Peyer's patch (tissue), 4 donors: ENCODE measurements at places on chromosomes 1 and 21.

GRCh38 chr1:100778748-100779147 lies 59.2 kb downstream of the VCAM1 start:
- no peak for DNase-seq

- DNase-seq, result no peak
These were observed 19.5 kb upstream of the SUCO start for GRCh38 chr1:172513479-172513878.

DNA sequence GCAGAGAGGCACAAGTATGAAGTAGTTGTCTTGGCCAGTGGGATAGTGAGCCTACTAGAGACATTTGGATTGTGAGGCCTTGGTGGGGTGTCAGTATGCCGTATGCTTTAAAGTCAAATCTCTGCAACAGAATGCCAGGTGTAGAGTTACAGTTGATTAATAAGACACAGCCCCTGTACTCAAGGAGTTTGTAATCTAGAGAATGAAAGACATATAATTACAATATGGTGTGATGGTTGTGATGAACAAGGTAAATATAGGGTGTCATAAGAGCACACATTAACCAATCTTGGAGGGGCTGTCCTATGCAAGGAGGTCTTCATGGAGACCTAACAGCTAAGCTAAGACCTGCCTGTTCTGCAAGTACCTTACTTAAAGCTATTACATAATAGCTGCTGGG lies 113.1 kb downstream of the ATF6 start:
- DNase-seq, result no peak

- DNase-seq, result no peak
These were observed 10.0 kb downstream of the RNF187 start for GRCh38 chr1:228497206-228497605.

GRCh38 chr1:166947398-166948043 lies 27.8 kb downstream of the ILDR2 start:
- DNase-seq, result no peak

- DNase-seq, result no peak
These were observed 203.7 kb downstream of the PLA2G4A start for GRCh38 chr1:187032316-187032981.

GRCh38 chr21:25870084-25870483 lies 135.3 kb downstream of the GABPA start:
- DNase-seq, result no peak

DNA sequence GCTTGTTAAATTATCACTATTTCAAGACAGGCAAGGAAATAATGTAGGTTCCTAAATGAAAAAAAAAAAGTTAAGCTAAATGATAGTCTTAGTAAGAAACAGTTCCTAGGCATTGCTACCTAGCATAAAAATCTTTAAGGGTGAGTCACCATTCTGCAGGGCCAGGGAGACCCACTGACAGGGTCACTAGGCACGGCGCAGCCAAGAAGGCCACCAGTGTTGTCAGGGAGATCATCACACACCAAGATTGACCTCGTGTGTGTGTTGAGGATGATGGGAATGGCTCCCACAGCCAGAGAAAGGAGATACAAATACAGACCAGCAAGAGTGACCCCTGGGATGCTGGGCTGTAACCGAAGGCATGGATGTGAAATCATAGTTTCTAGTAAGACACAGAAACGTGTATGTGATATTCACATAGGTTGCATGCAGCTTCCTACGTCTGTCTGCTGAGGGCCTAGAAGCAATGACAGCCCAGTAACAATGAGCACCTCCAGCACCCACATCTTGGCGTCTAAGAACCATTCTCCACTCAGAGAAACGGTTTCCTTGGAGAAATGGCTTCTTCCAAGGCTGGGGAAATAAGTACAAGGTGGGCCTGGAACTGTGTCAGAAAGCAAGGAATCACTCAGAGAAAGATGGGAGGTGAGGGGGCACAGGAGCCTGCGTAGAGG lies 29.1 kb downstream of the RIPK4 start:
- no peak for DNase-seq

GRCh38 chr1:150142083-150142482 lies 7.6 kb upstream of the PLEKHO1 start:
- DNase-seq, result no peak

DNA sequence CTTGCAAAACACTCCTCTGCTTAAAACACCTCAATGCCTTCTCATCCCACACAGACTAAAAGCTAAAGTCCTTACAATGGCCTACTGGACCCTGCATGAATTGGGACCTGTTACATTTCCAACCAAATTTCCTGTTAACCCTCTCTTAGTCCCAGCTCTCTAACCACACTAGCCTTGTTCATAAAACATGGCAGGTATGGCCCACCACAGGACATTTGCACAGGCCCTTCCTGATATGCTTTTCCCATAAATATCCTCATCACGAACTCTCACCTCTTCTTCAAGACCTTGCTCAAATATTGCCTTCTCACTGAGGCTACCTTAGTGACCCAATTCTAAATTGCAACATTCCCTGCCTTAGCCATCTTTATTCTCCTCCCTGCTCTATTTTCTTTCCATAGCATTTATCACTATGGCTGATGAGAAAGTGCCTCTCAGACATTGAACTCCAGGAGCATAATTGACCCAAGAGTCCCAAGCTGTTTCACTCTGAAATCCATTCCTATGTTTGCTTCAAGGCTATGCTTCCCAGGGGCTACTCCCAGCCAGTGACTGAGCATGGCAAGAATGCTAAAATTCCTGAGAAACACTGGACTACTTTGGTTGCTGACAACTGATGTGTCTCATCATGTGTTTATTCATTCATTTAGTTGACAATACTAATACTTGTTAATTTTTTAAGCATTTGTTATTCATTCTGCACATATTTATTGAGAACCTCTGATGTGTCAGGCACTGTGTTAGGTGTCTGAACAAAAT lies 2.7 kb upstream of the PALMD start:
- DNase-seq, result no peak

- no peak for DNase-seq
These were observed 61.1 kb downstream of the XCL1 start for GRCh38 chr1:168637350-168637991.

GRCh38 chr1:106608841-106609240 lies 447.6 kb upstream of the PRMT6 start:
- DNase-seq, result no peak

DNA sequence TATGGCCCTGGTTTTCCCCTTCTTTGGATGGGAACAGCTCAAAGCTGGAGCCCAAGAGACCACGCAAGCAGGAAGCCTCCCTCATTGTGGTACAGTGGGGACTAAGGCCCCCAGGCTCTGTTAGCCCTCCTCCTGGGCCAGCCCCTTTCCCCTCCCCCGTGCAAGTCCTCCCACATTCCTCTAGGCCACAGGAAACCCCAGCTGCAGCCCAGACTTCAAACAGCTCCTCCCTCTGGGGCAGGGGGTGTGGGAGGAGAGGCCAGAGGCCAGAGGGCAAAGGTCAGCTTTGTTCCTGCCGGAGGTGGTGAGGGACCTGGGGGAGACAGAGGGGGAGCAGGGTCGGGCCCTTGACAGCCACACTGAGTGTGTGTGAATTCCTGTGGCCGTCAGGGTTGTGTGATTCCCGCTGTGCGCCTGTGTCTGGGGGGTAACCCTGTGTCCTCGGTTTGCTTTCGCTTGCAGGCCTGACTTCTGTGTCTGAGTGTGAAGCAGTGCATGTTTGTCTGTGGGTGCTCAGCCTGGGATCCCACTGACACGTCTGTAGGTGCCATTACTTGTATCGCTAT lies 3.4 kb upstream of the AHDC1 start:
- DNase-seq, result no peak

GRCh38 chr1:116951200-116951935 lies 41.7 kb downstream of the PTGFRN start:
- no peak for DNase-seq

- DNase-seq, result no peak
These were observed 16.9 kb downstream of the MTARC1 start for GRCh38 chr1:220803401-220804201.
